ENCODE measurements at places on chromosomes 2 and 18. TPM values are rescaled to one million over a fixed set of nuclear protein-coding genes. Genes with fewer than 3 reads are reported as not detected.

Gene TFCP2L1
- total RNA-seq, result 0.06 TPM

GRCh38 chr2:182047544-182047943 is 61.9 kb downstream of the PPP1R1C start:
- DNase-seq, result no peak

GRCh38 chr2:220460257-220460985 is 833.0 kb downstream of the SLC4A3 start:
- peak; percentile 15 for DNase-seq

DNA sequence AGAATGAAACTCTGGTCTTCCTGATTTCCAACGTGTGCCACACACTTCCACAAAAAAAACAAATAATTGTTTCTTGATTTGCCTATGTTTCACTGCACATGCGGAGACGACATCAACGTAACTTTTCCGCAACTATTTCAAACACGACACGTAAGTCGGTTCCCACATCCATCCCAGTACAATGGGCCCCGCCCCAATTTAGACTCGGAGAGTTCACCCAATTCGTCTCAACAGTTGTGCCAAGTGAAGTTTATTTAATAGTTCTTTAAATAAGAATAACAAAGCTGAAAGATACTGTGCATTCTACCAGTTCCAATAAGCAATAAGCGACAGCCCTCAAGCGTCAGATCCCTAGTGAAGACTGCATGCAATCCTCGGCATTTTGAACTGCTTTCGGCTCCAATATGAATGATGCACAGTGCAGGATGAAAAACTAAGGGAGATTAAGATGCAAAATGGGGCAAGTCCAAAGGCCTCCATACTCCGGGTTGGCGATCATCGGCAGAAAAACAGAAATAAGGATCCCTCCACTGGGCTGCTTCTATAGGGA is 664 bp downstream of the CCT4 start:
- peak; percentile 42 for DNase-seq

DNA sequence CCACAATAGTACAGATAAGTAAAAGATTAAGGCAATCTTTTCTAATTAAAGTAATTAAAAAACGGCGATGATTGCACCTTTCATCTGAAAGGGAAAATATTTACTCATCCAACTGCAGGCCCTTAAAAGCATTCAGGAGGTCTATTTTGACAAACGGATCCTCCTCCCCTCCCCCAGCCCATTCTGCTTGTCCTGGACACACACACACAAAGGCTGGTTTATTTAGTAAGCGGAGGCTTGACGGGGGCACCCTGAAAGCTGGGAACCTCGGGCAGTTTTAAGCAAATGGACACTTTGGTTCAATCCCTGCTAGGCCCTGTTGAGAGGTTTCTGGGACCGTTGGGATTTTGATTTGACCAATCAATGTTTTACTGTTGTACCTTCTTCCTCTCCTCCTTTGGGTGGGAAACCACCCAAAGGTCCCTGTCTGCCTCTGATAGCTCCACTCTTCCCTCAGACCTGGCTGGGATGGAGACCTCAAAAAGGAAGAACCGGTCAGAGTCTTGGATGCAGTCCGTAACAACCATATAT is 135.8 kb upstream of the HAAO start:
- DNase-seq, result no peak

DNA sequence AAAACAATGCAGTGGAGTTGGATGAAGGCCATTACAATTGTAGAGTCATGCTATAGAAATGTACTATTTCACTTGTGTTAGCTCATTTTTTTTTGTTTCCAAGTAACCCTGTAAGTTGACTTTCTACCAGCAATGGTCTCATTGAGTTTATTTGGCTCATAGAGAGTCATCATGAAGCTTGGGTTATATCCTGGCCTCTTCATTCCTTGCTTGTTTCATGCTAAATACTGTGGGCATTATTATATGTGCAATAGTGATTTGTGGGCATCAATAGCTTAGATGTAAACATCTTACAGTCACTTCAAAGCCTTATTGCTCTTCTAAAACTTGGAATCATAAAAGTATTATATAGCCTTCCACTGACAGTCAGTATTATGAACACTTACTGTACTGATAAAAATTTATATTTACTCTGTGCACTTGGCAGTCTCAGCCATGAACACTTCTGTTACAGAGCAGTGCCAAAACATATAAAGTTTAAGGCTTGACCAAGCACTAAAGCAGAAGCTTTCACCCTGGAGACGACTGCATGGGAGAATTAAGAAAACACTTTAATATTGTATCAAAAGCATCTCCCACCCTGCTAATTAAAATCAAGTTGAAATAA is 751.2 kb downstream of the SATB2 start:
- no peak for DNase-seq

DNA sequence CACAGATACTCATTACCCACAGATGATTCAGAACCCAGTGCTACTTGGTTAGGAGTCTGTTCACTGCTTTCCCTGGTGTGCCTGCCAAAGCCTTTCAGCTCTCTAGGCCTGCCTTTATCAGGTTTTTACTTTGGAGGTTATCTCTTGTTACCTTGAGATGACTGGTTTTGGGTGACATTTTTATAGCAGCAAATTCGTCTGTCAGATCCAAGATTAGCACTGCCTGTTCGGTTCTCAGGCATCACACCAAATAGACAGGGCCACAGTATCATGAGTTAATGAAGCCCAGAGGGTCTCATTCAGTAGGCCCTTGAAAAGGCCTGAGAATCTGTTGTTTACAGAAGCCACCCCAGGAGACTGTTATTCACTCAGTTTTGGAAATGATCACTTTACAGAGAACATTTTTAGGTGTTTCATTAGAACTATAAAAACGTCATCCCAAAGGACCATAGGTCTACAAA is 121.2 kb downstream of the OSBPL6 start:
- no peak for DNase-seq

DNA sequence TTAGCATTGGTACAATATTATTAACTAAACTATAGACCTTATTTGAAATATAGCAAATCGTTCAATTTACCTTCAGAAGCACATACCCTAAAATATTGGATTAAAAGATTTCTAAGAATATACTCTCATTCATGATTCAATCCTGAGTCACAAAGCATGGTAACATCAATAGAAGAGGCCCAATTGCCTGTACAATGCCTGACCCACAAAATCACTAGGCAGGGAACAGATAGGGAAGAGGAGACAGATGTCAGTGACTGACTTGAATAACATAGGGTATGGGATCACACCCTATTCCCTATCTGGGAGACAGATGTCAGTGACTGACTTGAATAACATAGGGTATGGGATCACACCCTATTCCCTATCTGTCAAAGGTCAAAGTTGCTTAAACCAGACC is 611.6 kb upstream of the VRK2 start:
- DNase-seq, result peak; percentile 49

- DNase-seq, result peak; percentile 74
Measured at GRCh38 chr2:85547859-85548607, 9.1 kb downstream of the MAT2A start.

Gene ANKRD62
- not detected for total RNA-seq

DNA sequence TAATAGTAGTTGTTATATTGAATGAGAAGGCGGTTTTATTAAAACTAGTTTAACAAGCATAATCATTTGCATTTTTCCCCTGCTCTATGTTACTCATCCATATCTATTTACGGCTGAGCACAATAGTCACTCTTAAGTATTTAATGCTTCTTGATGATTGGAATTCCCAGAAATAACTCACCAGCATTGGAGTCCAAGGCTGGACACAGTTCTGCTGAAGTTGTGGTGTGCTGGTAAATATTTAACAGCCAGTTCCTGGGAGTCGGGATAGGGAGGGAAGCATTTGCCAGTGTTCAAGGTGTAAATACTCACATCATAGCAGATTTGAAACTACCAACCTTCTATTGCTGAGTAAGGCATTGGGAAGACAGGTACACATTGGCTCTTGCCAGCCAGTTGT is 315.1 kb downstream of the MTX2 start:
- no peak for DNase-seq

- DNase-seq, result no peak
Measured at GRCh38 chr2:33907866-33908265, 308.8 kb upstream of the FAM98A start.

GRCh38 chr2:208999911-209000310 is 423.9 kb upstream of the MAP2 start:
- DNase-seq, result no peak

Gene DLX1
- 5.6 TPM for total RNA-seq

DNA sequence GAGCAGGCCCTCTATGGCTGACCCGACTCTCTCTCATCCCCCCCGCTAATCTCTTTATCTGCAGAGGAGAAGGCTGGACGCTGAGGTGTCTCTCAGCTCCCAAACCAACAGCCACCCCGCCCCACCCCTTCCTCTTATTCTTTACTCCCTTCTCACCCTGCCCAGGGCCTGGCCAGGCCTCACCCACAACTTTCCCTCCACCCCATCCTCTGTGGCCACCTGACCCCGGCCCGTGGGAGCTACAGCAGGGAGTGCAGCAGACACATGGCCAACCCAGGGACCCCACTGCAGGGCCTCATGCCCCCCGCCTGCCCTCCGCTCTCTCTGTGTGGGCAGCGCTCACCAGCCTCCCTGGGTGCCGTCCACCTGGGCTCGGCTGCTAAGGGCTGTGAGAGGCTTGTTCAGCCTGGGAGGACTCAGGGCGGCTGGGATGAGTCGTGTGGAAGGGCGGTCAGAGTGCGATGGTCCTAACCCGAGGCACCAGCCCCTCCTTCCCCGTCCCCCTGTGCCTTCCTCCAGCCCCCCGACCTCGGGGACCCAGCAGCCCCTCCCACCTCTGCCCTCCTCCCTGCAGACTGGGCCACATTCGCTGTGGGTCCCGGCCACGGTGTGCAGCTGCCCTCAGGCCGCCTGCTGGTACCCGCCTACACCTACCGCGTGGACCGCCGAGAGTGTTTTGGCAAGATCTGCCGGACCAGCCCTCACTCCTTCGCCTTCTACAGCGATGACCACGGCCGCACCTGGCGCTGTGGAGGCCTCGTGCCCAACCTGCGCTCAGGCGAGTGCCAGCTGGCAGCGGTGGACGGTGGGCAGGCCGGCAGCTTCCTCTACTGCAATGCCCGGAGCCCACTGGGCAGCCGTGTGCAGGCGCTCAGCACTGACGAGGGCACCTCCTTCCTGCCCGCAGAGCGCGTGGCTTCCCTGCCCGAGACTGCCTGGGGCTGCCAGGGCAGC is 6.8 kb downstream of the NEU4 start:
- DNase-seq, result no peak

- DNase-seq, result no peak
Measured at GRCh38 chr2:137051778-137052398, 286.5 kb downstream of the THSD7B start.

Gene C2orf15
- not detected for total RNA-seq

Gene TBC1D8
- 7.1 TPM for total RNA-seq

GRCh38 chr2:11749646-11750349 is 3.4 kb downstream of the LPIN1 start:
- DNase-seq, result no peak

Gene NOTO
- total RNA-seq, result not detected

- DNase-seq, result peak; percentile 27
Measured at GRCh38 chr2:48530033-48530811, at the start of gene STON1. Gene STON1, plus strand, starts transcription at chr2:48530154. Its CDS starts 50,480 bp downstream, at chr2:48580634.

Gene NEU2
- not detected for total RNA-seq

Gene KCNE4
- total RNA-seq, result 4.0 TPM

All from LHCN-M2 (cell line).